ENCODE measurements at places on chromosomes 7 and 10.

- DNase-seq = peak; percentile 19
These were observed 55.4 kb downstream of the SLC37A3 start for GRCh38 chr7:140342727-140343514.

- DNase-seq = no peak
These were observed 106.8 kb downstream of the CYP26A1 start for GRCh38 chr10:93180482-93180931.

DNA sequence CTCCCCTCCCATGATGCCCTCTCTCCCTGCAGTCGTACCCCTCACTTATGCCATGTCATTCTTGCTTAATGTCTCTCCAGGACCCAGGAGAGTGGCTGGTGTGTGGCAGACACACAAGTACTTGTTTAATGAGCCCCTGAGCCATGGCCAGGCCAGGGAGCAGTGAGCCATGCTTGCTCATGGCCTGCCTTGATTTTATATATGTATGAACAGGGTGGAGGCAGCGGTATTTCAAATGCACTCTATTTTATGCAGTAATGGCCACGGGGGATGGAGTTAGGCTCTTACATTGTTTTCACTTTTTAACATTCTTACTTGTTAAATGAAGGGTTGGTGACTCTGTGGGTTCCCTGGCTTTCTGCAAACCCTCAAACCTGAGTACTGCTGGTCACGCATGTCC is 144.8 kb downstream of the FANK1 start:
- DNase-seq = no peak

- peak; percentile 35 for DNase-seq
These were observed 80.1 kb downstream of the SVIL start for GRCh38 chr10:29554660-29555059.

GRCh38 chr10:129319934-129320333 is 147.1 kb upstream of the MGMT start:
- no peak for DNase-seq

GRCh38 chr7:46571996-46572395 is 650.9 kb upstream of the IGFBP3 start:
- DNase-seq = no peak
